ENCODE measurements at places on chromosomes 11 and 22.

DNA sequence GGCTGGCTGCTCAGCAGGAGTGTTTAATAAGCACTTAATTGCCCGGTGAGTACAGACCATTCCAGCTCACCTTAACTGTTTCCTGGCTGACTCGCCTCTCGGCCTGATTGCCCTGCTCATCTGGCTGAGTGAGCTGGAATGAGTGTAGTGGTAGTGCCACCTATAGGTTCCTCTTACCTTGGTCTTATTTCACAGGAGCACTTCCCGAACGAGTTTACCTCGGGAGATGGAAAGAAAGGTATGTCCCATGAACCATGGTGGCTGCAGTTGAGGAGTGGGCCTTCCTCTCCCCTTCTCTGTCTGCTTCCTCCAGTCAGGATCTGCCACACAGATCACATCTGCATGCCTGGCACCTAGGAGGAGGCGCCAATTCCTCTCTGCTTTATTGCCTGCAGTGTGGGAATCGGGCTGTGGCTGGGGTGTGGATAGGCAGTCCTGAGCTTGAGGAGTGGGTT is 26.7 kb downstream of the UPB1 start:
- DNase-seq: peak; percentile 67

- no peak for DNase-seq
Measured at GRCh38 chr11:134738581-134738980, 326.5 kb upstream of the B3GAT1 start.

GRCh38 chr11:126438691-126439090 is 83.2 kb downstream of the ST3GAL4 start:
- DNase-seq: no peak

DNA sequence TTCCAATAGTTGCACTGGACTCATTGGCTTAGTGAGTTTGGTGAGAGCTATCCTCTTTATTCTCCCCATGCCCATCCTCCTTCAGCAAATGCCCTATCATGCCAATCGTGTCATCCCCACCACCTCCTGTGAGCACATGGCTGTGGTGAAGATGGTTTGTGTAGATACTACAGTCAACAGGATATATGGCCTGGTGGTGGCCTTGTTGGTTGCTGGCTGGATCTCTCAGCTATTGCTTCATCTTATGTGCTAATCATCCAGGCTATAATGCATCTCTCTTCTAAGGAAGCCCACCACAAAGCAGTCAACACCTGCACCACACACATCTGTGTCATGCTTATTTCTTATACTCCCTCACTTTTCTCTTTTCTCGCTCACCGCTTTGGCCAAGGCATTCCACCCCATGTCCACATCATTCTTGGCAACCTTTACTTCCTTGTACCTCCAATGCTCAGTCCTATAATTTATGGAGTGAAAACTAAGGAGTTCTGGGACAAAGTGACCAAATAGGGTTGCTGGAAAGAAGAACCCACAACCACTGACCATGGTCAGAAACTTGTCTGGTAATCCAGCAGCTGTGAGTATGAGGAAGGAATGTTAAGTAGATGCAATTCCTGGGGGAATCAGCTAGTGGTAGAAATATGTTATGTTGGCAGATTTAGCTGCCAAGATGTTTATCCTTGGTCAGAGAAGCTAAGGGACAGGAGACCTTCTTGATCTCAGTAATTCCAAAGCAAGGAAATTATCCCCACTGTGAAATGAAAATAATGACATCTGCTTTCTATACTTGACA is 16.3 kb upstream of the OR56B1 start:
- DNase-seq: no peak

DNA sequence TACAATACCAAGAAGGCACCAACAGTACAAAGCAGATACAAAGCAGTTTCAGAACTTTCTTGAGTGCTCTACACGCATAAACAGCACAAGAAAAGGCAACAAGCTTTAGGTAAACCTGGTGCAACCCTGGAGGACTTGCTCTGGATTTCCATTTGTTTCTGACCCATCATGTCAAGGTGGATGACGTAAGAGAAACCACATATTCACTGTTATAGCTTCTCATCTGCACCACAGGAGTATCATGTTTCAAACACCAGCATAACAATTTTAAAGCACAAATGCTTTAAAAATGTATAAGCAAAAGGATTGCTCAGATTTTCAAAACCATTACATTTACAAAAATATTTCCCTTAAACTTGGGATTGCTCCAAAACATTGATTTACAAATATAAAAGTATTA is 25.0 kb upstream of the YPEL1 start:
- DNase-seq: no peak

DNA sequence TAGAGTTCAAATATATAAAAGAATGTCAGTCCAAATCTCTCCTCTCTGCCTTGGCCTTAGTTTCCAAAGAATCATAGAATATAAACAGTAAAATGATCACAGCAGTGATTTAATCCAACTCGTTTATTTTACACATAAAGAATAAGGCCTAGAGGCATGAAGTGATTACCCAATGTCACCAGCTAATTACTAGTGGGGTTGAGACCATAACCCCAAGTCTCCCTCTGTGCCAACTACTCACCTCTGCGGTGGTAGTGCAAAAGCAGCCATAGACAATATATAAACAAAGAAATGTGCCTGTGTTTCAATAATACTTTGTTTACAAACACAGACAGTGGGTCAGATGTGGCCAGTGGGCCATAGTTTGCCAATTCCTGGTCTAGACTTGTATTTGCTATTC is 96.6 kb upstream of the FAT3 start:
- DNase-seq: no peak

DNA sequence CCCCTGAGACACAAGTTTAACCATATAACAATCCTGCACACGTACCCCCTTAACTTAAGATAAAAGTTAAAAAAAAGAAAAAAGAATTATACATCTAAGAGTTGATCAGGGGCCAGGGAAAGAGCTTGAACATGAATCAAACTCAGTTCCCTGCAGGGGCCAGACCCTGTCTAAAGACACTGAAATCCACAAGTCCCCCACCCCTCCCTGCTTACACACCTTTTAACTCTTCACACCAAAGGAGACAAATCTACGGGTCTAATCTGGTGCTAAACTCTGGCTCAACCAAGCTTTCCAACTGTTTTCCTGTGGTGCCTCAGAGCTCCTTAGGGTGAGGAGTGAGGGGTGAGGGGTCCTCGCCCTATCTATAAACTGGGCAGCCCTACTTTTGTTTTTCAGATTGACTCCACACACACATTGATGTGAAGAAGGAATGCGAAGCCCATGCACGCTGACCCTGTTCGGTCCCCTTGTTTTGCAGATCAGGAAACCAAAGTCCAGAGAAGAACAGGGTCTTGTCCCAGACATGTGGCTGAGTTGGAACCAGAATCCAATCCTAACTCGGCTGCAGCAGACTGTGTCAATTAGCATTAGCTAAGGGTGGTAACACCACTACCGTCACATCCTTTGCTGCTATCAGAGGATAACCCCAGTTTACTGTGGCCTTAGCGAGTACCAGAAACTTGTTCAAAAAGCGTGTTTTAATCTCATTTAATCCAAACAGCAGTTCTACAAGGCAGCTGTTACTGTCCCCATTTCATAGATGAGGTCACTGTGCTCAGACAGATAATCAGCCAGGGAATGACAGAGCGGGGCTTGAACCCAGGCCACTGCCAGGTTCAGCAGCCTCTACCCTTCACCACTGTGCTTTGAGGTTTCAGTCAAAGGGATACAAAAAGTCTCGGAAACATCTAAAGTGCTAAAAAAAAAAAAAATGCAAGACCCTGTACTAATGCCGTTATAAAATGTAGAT is 145.2 kb upstream of the SYT13 start:
- DNase-seq: no peak
